Stomach (tissue), 19 donors: ENCODE measurements at places on chromosomes 7 and 10. TPM values are rescaled to one million over a fixed set of nuclear protein-coding genes. Genes with fewer than 3 reads are reported as not detected.

GRCh38 chr7:2886391-2886790 is 42.3 kb upstream of the GNA12 start:
- no peaks in the 10 kb centered on the region for H3K4me1 ChIP-seq
- no peak for DNase-seq
- no peaks in the 10 kb centered on the region for H3K27me3 ChIP-seq
- H3K27ac ChIP-seq = no peak overlapping the region

DNA sequence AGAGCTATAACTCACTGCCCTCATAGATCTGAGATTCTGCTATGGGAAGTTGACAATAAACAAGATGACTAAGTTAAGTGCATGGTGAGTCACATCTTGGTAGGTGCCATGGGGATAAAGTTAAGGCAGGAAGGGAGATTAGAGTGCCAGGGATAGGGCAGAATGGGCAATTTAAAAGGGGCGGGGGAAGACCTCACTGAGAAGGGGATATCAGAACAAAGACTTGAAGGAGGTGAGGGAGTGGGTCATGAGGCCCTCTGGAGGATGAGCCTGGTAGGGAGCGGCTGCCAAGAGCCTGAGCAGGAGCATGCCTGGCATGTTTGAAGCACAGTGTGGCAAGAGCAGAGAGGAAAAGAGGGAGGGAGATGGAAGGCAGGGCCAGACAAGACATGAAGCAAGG is 34.8 kb upstream of the INMT start:
- no peaks in the 10 kb centered on the region for H3K27me3 ChIP-seq
- no peaks in the 10 kb centered on the region for H3K4me1 ChIP-seq
- H3K36me3 ChIP-seq = no peaks in the 10 kb centered on the region

- no peak for DNase-seq
- H3K4me1 ChIP-seq = no peaks in the 10 kb centered on the region
- H3K36me3 ChIP-seq = no peaks in the 10 kb centered on the region
- H3K27ac ChIP-seq = no peak overlapping the region
These were observed 30.3 kb upstream of the KEL start for GRCh38 chr7:142992427-142992826.

DNA sequence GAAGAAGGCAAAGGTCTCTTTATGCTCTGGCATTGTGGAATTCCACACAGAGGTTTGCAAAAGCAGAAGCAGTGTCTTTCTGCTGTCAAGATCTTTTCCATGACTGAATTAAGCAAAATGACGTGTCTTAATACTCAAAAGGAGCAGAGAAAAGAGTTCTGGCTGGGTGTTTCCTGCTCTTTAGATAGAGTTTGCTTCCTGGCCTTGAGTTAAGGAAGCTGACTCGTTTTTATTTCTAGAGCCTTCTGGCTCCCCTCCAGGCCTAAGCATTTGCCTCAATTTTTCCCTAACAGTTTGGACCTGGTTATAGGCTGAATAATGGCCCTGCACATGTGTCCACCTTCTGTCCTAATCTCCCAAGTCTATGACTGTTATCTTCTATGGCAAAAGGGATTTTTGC is 21.6 kb downstream of the TAS2R41 start:
- peak overlapping the region; percentile 47 for H3K27ac ChIP-seq
- no peak for DNase-seq
- H3K27me3 ChIP-seq = no peaks in the 10 kb centered on the region
- H3K4me1 ChIP-seq = no peaks in the 10 kb centered on the region
- no peak overlapping the region for H3K4me3 ChIP-seq

DNA sequence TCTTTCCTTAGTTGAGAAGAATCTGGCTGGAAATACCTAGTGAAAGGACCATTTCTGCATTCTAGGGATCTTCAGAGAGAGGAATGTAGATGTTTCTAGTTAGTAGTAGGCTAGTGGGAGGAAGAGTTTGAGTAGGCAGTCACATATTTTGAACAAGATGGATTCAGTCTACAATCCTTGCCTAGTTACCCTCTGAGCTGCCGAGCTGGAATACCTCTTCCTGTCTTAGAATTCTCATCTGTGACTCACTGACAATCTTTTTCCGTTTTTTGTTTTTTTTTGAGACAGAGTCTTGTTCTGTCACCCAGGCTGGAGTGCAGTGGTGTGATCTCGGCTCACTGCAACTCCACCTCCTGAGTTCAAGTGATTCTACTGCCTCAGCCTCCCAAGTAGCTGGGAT is 30.7 kb upstream of the PLPP4 start:
- no peaks in the 10 kb centered on the region for H3K4me1 ChIP-seq
- H3K4me3 ChIP-seq = no peak overlapping the region
- no peaks in the 10 kb centered on the region for H3K36me3 ChIP-seq
- no peak for DNase-seq
- H3K27me3 ChIP-seq = peaks cover 6% of the 10 kb centered on the region
- H3K27ac ChIP-seq = no peak overlapping the region

GRCh38 chr7:29422829-29423228 is 140.8 kb upstream of the PRR15 start:
- H3K36me3 ChIP-seq = no peaks in the 10 kb centered on the region
- H3K4me3 ChIP-seq = no peak overlapping the region
- H3K27me3 ChIP-seq = no peaks in the 10 kb centered on the region
- no peak for DNase-seq
- H3K4me1 ChIP-seq = no peaks in the 10 kb centered on the region
- no peak overlapping the region for H3K27ac ChIP-seq

DNA sequence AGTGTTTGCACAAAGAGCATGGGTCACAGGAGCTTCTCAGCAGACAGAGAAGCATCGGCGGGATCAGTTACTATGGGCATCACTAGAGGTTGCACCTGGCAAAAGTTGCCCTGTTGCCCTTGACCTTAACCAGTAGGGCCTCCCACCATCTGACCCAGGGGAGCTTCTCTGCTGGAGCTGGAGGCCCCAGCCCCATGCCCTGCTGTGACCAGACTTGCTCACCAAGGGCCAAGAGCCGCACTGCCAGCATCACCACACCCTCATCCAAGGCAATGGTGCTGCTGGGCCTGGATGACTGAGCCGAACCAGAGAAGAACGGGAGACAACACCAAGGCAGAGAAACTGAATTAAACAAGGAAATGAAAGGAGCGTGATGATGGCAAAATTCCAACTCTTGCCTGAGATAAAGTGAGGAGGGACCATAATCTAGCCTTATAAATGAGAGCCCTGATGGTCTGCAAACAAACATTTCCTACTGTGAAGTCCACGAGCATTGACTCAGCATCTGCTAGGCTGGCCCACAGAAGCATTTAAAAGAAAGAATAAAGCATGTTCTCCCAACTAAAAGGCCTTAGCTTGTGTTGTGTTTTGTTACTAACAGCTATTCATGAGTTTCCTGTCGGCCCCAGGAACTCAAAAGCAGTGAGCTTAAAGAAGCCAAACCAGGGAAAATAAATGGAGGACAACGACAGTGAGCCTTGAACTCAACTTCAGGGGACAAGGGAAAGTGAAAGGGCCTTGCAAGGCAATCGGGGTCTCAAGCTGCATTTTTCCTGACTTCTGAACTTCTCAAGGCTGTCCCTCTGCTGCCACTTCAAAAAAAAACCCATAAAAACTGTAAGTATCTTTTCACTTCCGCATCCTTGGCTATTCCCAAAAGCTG is 60.4 kb downstream of the AFAP1L2 start:
- peaks cover 7% of the 10 kb centered on the region for H3K36me3 ChIP-seq
- H3K27ac ChIP-seq = no peak overlapping the region
- H3K4me1 ChIP-seq = peaks cover 15% of the 10 kb centered on the region
- H3K27me3 ChIP-seq = no peaks in the 10 kb centered on the region

GRCh38 chr7:126959649-126960048 is 293.1 kb downstream of the GRM8 start:
- H3K36me3 ChIP-seq = no peaks in the 10 kb centered on the region
- no peaks in the 10 kb centered on the region for H3K27me3 ChIP-seq
- H3K4me1 ChIP-seq = no peaks in the 10 kb centered on the region
- no peak overlapping the region for H3K27ac ChIP-seq
- no peak overlapping the region for H3K4me3 ChIP-seq
- no peak for DNase-seq

DNA sequence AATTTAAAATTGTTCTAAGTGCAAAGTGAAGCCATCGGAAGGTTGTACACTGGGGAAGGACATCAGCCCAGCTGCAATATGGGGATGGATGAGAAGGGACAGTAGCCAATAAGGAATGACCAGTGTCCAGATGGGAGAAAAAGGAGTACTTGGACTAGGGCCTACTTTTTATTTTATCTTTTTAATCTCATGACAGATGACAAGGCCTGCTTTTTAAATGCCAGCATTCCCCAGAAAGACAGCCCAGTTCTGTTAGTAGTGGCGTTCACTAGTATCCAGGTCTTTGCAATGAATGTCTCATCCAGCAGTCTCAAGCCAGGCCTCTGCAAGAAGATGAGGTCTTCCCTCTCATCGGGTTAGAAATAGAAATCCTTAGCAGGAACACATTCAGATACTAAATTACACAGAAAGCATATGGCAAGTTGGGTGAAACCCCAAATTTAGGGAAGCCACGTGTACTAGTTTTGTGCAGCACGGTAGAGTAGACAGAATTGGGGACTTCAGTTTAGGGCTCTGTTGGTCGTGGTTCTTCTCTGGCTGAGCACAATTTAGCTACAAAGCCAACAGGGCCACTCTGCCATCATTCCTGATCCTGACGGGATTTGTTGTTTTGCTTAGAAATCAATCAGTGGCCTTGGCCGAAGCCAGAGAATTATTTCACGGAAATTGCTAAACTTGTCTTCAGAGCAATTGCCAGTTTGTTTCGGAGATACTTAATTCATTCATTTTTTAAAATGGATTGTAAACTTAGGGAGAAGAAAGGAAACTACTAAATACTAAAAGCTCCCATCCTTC is 227.8 kb downstream of the ARHGAP21 start:
- no peaks in the 10 kb centered on the region for H3K36me3 ChIP-seq
- peaks cover 12% of the 10 kb centered on the region for H3K4me1 ChIP-seq
- no peak for DNase-seq
- no peak overlapping the region for H3K4me3 ChIP-seq

DNA sequence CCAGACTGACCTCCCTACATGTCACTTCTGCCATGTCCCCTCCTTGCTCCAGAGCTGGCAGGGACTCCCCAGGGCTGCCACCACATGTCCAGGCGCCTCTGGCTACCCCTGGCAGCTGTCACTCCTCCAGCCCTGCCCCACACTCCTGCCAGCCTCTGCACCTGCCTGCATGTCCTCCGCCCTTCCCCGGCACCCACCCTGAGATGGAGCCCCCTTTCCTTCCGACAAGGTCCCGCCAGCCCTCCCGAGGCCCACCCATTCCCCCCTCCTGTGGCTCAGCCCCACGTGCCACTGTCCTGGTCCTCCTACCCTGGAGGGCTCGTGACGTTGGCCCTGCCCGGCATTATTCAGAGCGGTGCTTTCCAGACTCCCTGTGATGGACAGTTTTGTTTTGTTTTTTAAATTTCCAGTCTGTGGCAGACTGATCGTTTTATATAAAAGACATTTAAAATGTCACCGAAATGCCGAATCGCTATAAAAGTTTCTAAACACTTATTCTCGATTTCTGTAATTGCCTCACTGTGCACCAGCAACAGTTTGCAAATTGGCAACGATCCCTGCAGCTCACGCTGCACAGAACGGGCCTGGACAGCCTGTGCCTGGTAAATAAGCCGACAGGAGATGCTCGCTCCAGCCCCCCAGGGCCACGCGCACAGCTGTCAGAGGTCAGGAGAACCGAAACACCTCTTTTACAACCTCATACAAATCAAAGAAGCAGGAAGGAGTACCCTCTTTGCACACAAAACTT is 111.1 kb upstream of the SH2B2 start:
- no peaks in the 10 kb centered on the region for H3K27me3 ChIP-seq
- H3K4me3 ChIP-seq = no peak overlapping the region
- H3K36me3 ChIP-seq = peaks cover 89% of the 10 kb centered on the region
- peak; percentile 20 for DNase-seq
- no peaks in the 10 kb centered on the region for H3K4me1 ChIP-seq

DNA sequence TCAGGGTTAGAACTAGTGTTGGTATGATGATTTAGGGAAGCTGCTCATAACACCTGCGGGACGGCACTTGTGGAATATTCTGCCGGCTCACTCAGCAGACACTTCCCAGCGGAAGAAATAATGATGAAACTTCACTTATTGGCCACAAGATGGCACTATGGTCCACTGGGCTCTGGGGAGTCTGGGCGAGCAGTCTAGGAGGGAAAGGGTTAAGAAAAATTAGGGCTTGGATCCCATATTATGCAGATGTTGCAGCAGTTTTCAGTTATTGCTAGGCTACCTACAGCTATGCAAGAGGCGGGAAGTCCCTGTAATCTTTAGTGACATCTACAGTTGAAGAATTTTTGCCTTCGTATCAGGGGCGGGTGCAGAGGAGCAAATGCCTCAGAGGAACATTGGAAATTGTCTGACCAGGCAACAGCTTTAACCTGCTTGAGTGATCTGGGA is 238.7 kb upstream of the PRSS58 start:
- H3K4me3 ChIP-seq = no peak overlapping the region
- H3K27me3 ChIP-seq = no peaks in the 10 kb centered on the region
- H3K27ac ChIP-seq = no peak overlapping the region
- H3K4me1 ChIP-seq = no peaks in the 10 kb centered on the region

- no peak overlapping the region for H3K27ac ChIP-seq
- H3K36me3 ChIP-seq = no peaks in the 10 kb centered on the region
- no peak overlapping the region for H3K4me3 ChIP-seq
- DNase-seq = no peak
- no peaks in the 10 kb centered on the region for H3K27me3 ChIP-seq
- peaks cover 11% of the 10 kb centered on the region for H3K4me1 ChIP-seq
These were observed 61.2 kb upstream of the LRRN3 start for GRCh38 chr7:111029574-111030251.

DNA sequence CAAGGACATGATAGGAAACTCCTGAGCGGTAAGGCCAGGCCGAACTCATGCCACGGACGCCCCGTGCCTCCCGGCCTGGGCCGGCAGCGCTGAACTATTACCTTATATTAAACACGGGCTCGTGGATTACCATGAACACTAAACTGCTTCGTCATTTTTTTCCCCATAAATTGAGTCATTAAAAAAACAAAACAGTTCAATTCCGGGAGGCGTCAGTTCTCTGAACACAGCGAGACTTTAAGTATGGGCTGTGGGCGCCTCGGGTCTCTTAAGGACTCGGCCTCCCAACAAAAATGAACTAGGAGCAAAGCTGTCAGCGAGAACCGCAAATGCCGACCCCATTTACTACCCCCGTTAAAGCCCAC is 519 bp downstream of the PITRM1 start:
- H3K27ac ChIP-seq = peak overlapping the region; percentile 93
- DNase-seq = no peak
- H3K4me3 ChIP-seq = peak overlapping the region; percentile 82

DNA sequence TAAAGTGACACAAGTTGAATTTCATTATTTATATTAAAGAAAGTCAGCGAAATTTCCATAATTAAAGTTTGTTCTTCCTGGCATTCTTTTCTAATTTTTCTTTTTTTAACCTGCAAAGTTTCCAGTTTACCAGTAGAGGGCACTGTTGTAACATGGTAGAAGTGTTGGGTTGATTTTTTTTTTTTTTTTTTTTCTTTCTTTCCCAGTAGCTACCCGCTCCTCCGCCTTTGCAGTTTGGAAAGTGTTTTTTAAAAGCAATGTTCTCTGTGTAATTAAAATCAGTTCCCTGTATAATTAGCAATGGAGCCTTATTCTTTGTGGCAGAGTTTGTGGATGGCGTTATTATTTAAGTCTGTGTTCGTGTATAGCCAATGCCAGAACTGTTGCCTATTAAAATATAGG is 53.7 kb downstream of the TAF3 start:
- H3K4me1 ChIP-seq = peaks cover 3% of the 10 kb centered on the region
- DNase-seq = no peak
- no peak overlapping the region for H3K27ac ChIP-seq
- no peaks in the 10 kb centered on the region for H3K27me3 ChIP-seq
- H3K36me3 ChIP-seq = no peaks in the 10 kb centered on the region

Gene SVIL
- polyA plus RNA-seq = 32.4 TPM

Gene SHTN1
- polyA plus RNA-seq = 8.8 TPM

Gene LIPJ
- not detected for polyA plus RNA-seq

Gene FAM25C
- not detected for polyA plus RNA-seq

Gene PRTFDC1
- polyA plus RNA-seq = 14.1 TPM

Gene VGF
- not detected for polyA plus RNA-seq

Gene GAD2
- polyA plus RNA-seq = 0.19 TPM

Gene PTPRE
- polyA plus RNA-seq = 5.0 TPM

Gene AMPH
- 6.2 TPM for polyA plus RNA-seq

Gene SKIDA1
- polyA plus RNA-seq = 0.15 TPM

Gene PNLIP
- 6.7 TPM for polyA plus RNA-seq
